ENCODE measurements at places on chromosomes 3 and 15.

DNA sequence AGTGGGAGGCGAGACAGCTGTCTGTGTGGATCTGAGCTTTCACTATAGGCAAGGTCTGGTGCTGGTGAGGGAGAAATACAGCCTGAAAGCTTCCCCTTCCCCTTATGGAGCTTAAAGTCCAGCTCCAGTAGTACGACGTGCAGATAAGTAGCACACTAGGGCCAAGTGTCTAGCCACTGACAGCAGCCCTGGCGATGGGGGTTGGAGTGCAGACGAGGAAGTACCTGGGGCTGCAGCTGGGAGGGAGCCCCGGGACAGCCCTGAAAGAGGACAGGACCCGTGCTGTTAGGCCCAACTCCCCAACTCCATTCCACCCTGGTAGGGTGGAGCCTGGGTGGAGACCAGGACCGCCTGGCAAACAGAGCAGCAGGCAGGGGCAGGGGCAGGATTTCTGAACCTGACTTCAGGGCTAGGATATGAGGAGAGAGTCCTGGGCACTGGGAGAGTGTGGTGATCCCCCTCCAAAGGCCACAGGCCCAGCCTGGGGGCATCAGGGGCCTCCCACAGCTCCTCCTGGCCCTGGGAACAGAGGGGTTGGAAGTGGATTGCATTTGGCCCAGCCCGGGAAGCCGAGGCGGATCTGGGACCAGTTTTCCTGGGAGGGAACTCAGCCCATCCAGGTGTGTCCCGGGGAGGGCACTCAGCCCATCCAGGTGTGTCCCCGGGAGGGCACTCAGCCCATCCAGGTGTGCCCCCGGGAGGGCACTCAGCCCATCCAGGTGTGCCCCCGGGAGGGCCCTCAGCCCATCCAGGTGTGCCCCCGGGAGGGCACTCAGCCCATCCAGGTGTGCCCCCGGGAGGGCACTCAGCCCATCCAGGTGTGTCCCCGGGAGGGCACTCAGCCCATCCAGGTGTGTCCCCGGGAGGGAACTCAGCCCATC lies 42.8 kb downstream of the BDH1 start:
- DNase-seq: no peak

- DNase-seq: peak; percentile 4
Measured at GRCh38 chr3:182671942-182672341, 121.4 kb upstream of the ATP11B start.

GRCh38 chr3:59381282-59381681 lies 331.5 kb upstream of the CFAP20DC start:
- no peak for DNase-seq

DNA sequence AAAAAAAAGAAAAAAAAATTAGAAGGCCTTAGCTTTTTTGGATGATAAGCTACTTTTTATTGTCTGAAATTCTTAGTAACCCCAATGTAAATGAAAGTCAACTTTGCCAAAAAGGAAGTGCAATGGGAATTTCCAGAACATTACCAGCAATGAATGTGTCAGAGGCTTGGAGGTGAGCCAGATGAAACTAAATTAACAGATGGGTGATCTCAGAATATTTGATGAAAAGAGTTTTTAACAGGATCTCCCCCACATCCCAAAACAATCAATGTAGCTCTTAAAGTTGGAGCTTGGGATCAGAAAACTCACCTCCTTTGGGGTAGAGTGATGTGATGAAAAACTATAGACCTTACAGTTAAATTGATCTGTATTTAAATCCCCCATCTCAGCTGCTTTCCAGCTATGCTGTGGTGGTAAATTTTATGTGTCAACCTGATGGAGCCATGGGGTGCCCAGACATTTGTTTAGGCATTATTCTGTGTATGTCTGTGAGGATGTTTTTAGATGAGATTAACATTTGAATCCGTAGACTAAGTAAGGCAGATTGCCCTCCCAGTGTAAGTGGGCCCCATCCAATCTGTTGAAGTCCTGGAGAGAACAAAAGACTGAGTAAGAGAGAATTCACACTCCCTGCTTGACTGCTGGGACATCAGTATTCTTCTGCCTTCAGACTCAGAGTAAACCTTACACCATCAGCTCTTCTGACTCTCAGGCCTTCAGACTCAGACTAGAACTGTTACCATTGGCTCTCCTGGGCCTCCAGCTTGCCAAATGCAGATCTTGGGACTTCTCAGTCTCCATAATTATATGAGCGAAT lies 84.3 kb upstream of the TNFSF10 start:
- DNase-seq: peak; percentile 48

GRCh38 chr3:126679831-126680666 lies 24.0 kb upstream of the CHCHD6 start:
- DNase-seq: no peak

DNA sequence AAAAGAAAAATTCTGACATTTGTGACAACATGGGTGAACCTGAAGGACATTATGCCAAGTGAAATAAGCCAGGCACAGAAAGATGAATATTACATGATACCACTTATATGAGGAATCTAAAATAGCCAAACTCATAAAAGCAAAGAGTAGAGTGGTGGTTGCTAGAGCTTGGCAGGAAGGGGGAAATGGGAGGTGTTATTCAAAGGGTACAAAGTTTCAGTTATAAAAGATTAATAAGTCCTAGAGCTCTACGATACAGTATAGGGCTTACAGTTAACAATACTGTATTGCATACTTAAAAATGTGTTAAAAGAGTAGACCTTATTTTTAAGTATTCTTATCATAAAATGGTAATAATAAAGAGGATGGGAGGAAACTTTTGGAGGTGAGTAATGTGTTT lies 111.6 kb upstream of the NR2E3 start:
- DNase-seq: no peak

DNA sequence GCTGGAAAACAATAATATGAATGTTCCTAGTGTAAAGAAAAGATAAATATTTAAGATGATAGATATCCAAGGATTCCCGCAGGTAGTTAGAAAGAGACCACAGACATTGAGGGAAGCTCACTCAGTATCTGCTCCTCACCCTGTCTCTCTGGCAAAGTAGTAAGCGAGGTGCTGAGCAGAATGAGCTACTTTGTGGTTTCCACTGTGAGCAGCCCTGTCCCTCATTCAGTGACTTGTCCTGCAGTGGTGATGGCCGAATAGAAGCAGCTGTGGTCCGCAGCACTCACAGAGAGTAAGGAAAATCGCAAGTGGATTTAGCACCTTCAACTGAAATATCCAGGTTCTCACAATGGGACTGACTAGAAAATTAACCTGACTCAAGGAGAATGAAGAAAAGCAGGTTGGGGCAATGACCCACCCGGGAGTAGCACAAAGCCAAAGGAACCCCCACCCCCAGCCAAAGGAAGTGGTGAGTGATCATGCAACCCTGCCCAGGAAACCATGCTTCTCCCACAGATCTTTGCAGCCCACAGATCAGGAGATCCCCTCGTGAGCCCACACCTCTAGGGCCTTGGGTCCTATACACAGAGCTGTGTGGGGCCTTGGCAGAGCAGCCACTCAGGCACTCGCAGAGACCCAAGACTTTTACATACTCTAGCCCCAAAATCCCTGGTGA lies 21.8 kb upstream of the SLC25A38 start:
- no peak for DNase-seq

GRCh38 chr15:75034615-75035014 lies 11.2 kb downstream of the PPCDC start:
- no peak for DNase-seq

GRCh38 chr3:170467007-170467406 lies 48.3 kb downstream of the CLDN11 start:
- no peak for DNase-seq

GRCh38 chr15:59941612-59942011 lies 62.5 kb upstream of the FOXB1 start:
- no peak for DNase-seq

GRCh38 chr3:157916672-157917071 lies 189.5 kb downstream of the SHOX2 start:
- no peak for DNase-seq

- peak; percentile 69 for DNase-seq
Measured at GRCh38 chr3:161890147-161890625, 393.6 kb downstream of the OTOL1 start.

GRCh38 chr15:89363133-89363532 lies 28.5 kb upstream of the POLG start:
- DNase-seq: no peak

DNA sequence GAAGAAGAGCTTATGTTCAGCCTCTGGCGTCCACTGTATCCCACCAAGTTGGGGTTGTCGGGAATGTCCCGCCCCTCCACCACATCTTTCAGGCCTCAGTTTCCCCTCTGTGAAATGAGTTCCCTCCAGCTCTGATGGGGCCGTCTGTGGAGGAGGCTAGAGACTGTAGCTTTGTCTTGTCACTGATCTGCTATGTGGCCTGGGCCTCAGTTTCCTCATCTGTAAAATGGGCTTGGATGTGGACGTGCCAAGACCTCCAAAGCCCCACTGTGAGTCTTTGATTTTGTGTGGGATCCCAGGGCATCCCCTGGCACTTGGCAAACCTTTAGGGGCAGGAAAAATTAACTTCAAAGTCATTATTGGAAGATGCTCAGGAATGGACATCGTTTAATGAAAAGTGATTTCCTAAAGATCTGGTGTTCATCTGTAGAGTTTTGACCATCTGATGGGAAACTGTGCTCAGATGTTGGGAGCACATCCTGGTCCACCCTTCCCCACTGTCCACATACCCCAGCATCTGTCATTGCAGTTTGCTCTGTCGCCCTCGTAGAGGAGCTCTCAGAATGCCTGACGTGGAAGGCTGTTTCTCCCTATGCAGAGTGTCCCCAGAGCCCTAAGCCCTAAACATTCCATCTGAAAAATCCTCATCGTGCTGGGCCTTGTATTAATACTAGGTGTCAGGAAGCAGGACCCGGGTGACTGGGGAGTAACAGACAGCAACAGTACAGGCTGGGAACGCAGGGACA lies 28.5 kb downstream of the SLC6A6 start:
- DNase-seq: no peak

- DNase-seq: no peak
Measured at GRCh38 chr15:49236869-49237268, 66.8 kb downstream of the GALK2 start.

GRCh38 chr3:174529298-174529697 lies 329.8 kb upstream of the NAALADL2 start:
- no peak for DNase-seq

DNA sequence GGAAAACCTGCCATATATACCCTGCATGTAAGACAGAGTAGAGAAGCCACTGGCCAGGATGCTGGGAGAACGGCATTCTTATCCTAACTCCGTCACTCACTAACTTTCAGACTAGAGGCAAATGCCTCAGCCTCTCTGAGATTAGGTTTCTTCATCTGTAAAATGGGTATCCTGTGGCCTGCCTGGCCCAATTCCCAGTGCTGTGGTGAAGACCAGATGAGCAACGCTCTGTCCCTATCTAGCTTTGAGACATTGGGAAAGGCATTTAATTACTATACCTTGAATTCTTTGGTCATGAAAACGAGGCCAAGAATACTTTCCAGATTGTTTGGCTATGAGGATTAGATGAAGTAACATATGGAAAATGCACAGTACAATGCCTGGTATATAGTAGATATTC lies 35.9 kb downstream of the CEMIP start:
- DNase-seq: no peak

DNA sequence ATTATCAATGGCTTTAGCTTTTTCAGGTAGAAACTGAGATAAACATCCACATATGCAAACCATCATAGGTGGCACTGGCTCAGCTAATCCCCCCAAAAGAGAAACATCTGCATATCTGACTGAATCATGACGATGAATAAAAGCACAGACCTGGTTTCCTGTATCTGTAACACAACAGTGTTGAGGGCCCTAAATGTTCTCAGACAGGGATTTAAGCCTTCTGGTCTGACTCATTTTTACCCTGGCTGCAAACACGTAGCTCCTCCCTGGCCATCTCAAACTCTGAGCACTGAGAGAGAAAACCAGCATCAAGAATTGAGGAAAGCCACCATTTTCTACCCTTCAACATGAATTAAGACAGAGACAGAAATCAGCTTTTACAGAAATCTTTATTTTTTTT lies 35.2 kb downstream of the GLB1 start:
- DNase-seq: peak; percentile 45

DNA sequence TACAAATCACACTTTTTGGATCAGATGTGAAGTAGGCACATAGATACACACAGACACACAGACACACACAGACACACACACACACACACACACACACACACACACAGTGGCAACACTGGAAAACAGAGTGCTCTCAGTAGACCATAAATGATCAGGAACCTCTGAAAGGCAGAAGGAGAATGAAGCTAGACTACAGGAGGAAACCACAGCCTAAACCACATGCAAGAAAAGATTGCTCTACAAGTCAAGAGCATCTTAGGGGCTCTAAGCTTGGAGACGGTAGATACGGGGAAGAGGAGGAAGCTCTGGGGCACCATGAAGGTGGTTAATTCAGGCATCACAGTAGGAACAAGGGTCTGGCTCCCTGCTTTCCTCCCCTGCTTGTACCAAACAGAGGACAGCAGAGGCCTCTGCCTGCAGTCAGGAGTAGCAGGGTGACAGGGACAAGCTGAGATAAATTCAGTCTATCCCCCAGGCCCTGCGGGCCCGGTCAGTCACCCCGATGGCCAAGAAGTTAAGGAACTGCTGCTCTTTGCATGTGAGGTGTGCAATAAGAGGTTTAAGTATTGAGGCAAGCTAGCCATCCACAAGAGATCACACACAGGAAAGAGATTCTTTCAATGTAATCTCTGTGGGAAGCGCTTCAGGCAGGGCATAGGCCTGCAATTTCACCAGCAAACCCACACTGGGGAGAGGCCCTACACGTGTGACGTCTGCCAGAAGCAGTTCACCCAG lies 23.5 kb upstream of the ARPIN start:
- no peak for DNase-seq

DNA sequence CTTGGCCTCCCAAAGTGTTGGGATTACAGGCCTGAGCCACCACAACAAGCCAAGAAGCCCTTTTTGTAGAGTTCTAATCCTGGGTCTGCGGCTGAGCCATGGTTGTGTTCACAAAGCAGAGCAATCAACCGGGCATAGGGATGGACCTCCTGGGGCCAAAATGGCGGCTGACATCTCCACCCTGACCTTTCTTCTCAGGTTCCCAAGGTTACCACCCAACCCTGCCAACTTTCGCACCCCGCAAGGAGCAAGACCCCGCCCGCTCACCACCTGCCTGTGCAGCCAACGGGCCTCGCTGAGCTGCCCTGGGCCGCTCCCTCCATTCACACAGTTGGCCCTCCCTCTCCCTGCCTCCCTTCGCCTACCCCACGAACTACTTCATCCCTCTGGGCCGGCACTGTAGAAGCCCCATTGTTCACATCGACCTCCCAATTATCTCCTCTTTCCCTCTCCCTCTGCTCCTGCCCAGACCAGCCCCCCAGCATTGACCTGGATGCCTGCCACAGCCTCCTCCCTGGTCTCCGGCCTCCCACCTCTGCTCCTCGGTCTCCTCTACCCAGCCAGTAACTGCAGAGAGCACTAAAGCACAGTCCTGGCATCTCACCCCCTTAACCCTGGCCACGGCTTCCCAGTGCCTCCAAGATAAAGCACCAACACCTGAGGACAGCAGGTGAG lies 62.0 kb upstream of the TFRC start:
- no peak for DNase-seq

DNA sequence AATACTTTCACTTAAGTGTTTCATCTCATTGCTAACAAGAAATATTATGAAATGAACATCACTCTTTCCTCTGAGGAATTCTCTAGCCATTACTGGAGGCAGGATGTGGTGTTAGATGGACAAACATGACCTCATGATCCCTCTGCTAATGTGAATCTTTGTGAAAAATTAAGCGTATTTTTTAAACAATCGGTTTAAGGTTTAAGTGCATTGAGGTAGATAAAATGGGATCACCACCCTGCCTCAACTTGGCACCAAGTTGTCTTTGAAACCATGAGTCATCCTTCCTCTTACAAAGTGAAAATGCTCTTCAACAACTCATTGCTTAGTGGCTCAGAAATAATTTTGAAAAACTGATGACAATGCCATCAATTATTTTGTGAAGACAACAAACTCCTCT lies 76.0 kb upstream of the DCBLD2 start:
- DNase-seq: peak; percentile 40

- DNase-seq: peak; percentile 57
Measured at GRCh38 chr3:111338059-111338698, 203.8 kb upstream of the CD96 start.

Measured in GM04504 (cell line).